Nucleus accumbens (tissue), 56 donors: ENCODE measurements at places on chromosomes 3 and 15.

DNA sequence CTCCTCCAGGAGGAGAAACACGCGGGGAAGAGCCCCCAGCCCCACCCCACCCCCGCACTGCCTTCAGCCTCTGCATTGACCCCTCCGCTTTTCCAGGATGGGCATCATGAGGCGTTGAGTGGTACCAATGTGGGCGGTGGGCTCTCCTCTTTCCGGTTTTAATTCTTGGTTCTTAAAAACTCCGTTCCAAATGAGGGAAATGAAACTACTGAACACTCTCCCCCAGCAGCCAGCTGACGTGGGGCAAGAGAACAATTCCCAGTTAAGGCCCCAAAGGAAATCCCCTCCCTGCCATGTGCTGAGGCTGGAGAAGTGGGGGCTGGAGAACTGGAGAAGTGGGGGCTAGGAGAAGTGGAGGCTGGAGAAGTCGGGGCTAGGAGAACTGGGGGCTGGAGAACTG lies 5.3 kb upstream of the NRROS start:
- DNase-seq, result no peak

- DNase-seq, result no peak
These were observed 25.5 kb downstream of the CHRD start for GRCh38 chr3:184405075-184406030.

- no peak for DNase-seq
These were observed 79.8 kb upstream of the ACKR4 start for GRCh38 chr3:132517311-132517710.

DNA sequence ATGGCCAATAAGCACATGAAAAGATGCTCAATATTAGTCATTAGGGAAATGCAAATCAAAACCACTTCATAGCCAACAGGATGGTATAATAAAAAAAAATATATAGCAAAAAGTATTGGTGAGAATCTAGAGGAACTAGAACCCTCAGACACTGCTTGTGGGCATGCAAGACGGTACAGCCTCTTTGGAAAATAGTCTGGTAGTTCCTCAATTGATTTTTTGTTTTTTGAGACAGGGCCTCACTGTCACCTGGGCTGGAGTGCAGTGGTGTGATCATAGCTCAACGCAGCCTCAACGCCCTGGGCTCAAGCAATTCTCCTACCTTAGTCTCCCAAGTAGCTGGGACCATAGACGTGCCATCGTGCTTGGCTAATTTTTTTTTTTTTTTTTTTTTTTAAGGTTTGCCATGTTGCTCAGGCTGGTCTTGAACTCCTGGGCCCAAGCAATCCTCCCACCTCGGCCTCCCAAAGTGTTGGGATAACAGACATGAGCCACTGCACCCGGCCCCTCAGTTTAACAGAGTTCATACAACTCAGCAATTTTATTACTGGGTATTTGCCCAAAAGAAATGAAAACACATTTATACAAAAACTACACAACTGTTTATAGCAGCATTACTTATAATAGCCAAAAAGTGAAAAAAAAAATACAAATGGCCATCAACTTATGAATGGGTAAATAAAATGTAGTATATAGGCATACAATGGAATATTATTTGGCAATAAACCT lies 5.1 kb downstream of the PRC1 start:
- no peak for DNase-seq

DNA sequence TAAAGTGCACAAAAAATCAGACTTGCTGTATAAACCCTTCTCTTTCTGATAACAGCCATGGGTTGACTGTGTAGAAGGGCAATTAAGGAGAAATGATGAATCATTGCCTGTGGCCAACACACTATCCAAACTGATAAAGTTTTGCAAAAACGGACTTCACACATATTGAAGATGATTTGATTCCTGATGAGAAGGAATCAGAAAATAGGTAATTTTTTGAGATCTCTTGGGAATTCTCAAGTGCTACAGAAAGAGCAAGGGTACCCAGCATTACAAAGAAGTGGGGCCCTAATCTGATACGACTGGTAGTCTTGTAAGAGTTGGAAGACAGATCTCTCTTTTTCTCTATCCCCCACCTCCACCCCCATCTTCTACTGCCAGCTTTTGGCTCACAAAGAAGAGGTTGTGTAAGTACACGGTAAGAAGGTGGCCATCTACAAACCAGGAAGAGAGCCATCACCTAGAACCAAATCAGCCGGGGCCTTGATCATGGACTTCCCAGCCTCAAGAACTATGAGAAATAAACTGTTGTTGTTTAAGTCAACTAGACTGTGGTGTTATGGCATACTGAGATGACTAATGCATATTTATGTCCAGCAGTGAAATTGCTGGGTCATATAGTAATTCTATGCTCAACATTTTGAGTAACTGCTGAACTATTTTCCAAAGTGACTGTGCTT lies 254.7 kb downstream of the EDEM1 start:
- no peak for DNase-seq

DNA sequence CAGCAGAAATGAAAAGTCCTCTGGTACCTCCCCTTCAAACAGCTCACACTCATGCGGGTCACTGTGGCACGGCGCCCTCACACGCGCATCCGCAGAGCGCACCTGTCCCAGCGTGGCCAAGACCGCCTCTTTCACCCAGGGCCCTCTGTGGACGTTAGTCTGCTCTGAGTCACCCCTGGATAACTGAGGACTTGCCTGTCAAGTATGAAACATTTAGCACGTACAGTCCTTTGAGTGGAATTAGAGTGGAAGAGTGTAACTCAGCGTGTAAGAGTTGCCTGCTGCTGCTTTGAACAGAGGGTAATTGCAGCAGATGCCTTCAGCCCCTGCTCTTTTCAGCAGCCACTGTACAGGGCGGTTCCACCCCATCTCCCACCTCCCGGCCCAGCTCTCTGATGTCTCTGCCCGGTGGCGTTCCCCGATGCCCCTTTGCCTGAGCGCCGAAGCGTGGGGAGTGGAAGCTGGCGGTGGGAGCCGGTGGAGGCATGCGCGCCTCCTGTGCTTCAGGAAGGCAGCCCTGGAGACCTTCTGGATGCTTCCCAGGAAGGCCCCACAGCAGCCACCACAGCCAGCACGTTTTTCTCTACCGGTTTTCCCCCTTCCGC lies 23.0 kb downstream of the CPN2 start:
- no peak for DNase-seq

- DNase-seq, result no peak
These were observed 7.2 kb upstream of the SCAMP5 start for GRCh38 chr15:74988007-74988800.

- no peak for DNase-seq
These were observed 646.6 kb downstream of the TUSC7 start for GRCh38 chr3:117356091-117356705.

GRCh38 chr15:61946778-61947177 lies 113.5 kb downstream of the VPS13C start:
- no peak for DNase-seq

GRCh38 chr15:64502551-64502950 lies 42.2 kb downstream of the ZNF609 start:
- no peak for DNase-seq

GRCh38 chr3:121996441-121996840 lies 25.6 kb downstream of the ILDR1 start:
- DNase-seq, result no peak

- no peak for DNase-seq
These were observed 77.0 kb downstream of the TMEM108 start for GRCh38 chr3:133115176-133115575.

DNA sequence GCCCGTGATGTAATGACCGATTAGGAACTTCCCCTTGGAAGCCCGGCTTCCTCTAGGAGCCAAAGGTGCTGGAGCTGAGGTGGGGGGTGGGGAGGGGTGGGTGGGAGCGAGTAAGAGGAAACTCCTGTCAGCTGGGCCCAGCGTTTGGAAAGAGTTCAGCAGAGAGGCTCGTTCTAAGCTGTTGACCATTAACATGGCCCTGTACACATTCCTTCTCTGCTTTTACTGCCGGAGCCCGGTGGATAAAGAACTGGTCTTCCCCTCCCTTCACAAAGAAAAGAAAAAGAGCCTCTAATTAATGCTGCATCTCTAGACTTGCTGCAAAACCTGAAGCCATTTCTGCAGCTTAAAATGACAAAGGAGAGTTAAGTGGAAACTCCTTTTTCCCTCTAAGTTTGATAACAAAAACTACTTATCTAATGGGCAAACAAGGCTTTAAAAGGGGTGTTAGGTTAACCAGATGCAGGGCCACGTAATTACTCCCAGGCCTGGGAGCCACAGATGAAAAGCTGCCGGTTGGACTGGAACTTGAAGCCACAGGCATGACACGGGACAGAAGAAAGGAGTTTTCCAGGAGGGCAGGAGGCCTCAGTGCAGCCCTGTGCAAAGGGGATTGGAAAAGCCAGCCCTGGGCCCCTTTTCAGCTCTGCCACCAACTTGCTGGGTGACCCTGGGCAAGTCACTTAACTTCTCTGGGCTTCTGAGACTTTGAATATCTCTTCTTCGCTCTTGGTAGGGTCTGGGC lies 71.3 kb downstream of the SMAD6 start:
- no peak for DNase-seq

GRCh38 chr3:66836363-66837152 lies 161.5 kb upstream of the KBTBD8 start:
- no peak for DNase-seq

DNA sequence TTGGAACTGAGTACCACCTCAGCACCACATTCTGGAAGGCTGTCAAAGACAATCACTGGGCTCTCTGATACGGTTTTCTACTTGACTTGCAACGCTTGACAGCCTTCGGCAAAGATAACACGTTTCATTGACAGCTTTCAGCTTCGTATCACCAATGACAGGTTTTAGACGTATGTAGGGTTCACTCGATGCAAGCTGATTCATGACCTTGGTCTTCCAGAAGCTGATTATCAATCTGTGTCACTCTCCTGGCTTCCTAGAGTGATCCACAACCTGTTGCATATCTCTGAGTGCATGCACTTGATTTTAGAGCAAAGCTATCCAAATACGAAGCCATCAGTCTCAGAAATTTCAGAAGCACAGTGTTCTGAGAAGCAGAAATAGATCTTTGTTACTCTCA lies 381.6 kb downstream of the FEZF2 start:
- no peak for DNase-seq

DNA sequence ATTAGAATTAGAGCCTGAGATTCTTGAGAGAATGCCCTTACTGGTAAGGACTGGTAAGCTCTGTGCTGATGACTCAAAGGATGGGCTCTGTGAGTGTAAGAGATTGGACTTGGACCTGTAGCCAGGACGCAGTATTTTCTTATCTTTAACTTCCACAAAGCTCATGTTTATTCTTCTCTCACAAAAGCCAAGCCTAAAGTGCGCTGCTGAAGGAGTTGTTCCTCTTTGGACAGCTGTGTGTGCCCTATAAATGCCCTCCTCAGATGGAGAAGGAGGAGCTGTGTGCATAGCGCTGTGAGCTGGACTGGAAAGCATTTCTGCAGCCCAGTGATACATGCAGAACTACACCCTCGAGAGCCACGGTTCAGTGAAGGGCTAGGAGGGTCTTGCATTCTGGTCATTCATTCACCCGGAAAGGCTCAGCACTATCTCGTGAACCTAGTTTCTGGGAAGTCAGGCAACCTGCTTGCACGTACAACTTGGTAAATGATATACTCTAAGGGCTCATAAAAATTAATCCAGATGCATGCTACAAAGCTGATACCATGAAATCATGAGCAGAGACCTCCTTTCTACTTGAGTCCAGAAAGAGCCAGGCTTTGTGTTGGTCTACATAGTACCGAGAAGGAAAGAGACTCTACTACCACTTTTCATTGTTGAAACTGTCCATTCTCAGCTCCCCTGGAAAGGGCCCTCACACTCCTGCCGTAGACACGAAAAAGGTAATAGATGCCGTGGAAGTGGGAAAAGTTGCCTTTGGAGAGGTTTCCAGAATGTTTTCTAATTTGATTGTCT lies 103.0 kb upstream of the TBL1XR1 start:
- no peak for DNase-seq

GRCh38 chr3:16477056-16477455 lies 36.4 kb downstream of the RFTN1 start:
- no peak for DNase-seq

DNA sequence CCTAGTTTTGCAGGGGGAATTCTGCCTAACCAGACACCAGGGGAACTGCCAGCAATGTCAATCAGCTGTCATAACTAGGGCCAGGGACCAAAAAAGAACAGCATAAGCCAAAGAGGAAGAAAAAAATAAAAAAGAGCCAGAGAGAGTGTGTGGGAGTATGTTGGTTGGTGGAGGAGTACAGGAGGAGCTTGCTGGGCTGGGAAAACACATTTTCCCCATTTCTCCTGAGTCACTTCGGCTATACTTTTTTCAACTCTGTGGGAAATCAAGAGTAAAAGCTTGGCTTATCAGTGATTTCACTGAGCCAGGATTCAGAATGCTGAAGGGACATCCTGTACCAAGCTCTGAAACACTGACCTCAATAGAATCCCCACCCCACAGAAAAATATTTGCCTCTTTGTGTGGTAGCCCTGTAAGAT lies 144.7 kb upstream of the DPH6 start:
- DNase-seq, result no peak

DNA sequence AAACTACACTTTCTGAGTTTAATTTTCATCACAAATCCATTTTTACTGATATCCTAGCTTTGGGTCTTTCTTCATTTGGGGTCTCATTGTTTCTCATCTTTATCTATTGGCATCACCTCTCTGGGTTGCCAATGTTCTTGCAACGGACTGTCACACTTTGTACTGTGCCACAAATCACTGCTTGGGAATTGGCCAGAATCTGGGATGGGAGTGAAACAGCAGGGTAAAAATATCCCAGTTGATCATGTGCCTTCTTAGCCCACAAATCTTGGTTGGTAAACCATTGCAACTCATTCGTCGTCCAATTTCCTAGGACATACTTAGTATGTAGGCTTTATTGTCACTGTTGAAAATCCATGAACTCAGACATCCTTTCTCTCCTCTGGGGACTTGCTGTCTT lies 698.5 kb downstream of the OTOL1 start:
- no peak for DNase-seq

- no peak for DNase-seq
These were observed 315.8 kb upstream of the SATB1 start for GRCh38 chr3:18740631-18741583.

GRCh38 chr3:195286115-195286872 lies 15.3 kb upstream of the XXYLT1 start:
- DNase-seq, result no peak

DNA sequence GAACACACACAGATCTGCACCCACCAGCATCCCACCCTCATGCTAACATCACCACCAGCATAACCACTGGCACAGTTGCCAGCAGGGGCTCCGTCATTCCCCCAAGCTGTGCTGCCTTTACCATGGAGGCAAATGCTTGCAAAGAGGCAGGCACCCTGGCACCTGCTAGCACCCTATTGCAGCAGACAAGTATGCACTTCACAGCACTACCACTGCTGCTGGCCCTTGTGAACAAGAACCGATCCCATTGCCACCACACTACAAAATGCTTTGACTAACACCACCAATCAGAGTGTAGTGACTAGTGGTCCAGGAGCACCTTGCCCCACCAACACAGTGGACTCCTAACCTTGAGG lies 862.2 kb upstream of the DPPA4 start:
- DNase-seq, result no peak

DNA sequence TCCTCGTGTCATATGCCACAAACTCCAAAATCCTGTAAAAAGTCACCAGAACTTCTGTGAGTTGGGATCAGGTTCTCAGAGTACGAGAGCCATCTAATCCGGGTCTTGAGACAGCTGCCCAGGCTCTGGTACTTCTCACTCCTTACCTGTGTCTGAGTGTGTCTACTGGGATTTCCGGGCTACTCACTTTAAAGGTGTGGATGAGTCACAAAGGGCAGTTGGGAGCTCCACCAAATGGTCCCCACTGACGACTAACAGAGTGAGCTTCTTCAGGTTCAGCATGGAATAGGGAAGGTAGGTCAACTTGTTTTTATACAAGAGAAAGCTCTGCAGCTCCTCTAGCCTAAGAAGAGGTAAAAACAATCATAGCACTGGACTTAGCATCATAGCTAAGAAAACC lies 29.5 kb downstream of the RTP3 start:
- DNase-seq, result no peak
